T-helper 1 cell (primary cell): ENCODE measurements at places on chromosomes 11 and 22.

DNA sequence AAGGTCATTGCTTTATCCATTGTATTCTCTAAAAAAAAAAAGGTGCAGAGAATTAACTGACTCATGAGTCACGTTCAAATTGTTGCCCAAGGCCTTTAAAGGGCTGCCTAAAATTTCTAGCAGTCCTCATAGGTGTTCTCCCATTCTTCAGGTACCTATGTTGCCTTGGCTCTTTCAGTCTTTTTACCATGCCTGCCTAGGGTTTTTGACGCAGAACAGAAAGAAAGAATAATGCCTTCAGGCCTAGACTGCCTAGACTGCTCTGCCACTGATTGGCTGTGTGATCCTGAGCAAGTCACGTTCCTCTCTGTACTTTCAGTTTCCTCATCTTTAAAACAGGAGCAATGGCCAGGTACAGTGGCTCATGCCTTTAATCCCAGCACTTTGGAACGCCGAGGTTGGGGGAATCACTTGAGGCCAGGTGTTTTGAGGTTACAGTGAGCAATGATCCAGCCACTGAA, 21.5 kb downstream of the CTSC start:
- DNase-seq, result no peak

GRCh38 chr11:94449029-94449428, 44.6 kb downstream of the MRE11 start:
- no peak for DNase-seq

GRCh38 chr11:20197881-20198280, 37.6 kb upstream of the DBX1 start:
- no peak for DNase-seq

GRCh38 chr11:67382276-67383136, 9.1 kb upstream of the CLCF1 start:
- DNase-seq, result peak; percentile 75

DNA sequence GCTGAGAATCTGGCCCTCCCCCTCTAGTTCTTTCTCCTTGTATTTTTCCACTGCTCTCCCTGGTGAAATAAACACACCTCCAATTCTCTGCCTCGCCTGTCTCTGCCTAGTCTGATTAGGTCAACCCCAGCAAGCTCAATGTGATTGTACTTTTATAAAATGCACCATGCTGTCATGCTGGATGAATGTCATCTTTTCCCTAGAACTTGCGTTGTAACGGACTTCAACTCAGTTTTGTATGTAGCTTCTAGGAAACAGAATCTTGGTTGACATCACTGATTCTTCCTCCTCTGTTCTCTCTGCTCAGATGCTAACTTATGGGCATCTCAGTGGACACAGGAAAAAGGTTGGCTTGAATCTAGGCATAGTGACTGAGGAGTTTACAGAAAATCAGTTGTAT, 261.9 kb upstream of the ISX start:
- DNase-seq, result no peak

GRCh38 chr11:101336858-101337257, 207.2 kb upstream of the PGR start:
- no peak for DNase-seq

DNA sequence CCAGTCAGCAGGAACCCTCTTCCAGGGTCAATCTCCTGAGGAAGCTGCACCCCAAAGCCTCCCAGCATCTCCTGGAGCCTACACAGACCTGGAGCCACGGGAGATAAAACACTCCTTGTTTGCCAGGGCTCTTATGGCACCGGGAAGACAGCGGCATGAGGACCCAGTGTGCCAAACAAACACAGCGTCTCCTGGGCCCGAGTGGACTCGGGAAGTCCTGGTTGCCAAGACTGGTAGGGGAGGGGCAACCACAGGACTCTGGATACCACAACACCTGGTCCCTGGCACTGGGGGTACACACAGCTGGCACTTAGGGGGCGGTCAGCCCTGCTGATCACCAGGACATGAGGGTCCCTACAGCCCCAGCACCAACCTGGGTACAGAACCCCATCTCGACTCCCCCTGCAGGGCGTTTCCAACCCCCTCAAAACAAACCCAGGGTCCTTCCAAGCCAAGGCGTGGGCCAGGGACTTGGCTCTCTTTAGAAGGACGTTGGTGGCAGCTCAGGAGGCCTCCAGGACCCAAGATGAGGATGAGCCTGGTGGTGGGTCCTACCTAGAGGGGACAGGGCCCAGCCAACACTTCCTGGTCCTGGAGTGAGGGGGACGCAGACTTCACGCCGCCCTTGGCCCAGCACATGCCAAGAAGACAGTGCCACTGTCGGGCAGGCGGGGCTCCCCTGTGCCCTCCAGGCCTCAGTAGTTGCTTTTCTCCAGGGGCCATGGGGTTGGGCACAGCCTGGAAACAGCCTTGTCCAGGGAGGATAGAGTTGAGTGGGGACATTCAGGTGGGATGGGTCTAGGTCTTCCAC, 85.0 kb downstream of the CELSR1 start:
- DNase-seq, result no peak

- no peak for DNase-seq
Observed at GRCh38 chr11:78808923-78809322, 234.3 kb upstream of the NARS2 start.

DNA sequence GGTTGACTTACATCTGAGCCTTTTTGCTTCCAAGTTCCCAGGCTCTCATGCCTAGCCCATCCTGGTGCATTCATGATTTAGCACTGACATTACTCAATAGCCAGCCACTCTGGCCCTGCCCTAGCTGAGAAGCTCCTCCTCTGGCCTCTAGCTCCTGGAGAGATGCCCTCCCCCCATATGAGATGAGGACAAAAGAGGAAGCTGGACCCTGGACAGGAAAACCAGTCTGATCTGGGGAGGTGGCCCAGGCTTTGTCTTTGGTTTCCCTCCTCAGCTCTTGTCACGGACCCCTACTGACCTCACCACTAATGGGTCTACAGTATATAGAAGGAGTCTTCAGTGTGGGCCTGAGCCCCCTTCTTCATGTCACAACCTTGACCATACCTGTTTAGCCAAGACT, 3.0 kb downstream of the RHOG start:
- no peak for DNase-seq

DNA sequence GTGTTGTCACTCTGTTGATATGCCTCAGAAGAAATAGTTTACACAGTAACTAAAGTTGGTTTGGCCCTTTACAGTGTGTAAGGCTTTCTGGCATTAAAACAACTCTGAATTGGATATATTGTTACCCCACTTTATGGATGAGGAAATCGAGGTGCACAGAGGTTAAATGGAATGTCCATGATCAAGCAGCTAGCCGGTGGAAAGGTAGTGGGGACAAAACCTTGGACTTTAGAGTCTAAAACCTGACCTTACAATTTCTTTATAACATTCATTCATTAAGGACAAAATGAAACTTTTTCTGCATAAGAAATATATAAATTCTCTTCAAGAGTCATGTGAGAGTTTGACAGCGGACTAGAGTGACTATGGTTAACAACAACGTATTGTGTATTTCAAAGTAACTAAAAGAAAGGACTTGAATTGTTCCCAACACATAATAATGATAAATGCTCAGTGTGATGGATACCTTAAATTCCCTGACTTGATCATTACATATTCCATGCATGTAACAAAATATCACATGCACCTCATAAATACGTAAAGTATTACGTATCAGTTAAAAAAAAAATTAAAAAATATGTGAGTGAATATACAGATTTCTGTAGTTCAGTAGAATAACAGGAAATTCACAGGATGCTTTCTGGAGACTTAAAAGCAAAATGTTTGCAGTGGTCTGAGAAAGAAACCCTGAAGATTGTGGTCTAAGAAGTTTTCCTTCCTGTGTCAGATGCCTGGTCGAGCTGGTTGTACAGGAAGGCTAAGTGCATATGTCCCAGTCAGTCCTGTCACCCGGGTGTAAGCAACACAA, 51.0 kb downstream of the TEAD1 start:
- no peak for DNase-seq

- DNase-seq, result no peak
Observed at GRCh38 chr22:28019881-28020861, 101.1 kb upstream of the PITPNB start.

DNA sequence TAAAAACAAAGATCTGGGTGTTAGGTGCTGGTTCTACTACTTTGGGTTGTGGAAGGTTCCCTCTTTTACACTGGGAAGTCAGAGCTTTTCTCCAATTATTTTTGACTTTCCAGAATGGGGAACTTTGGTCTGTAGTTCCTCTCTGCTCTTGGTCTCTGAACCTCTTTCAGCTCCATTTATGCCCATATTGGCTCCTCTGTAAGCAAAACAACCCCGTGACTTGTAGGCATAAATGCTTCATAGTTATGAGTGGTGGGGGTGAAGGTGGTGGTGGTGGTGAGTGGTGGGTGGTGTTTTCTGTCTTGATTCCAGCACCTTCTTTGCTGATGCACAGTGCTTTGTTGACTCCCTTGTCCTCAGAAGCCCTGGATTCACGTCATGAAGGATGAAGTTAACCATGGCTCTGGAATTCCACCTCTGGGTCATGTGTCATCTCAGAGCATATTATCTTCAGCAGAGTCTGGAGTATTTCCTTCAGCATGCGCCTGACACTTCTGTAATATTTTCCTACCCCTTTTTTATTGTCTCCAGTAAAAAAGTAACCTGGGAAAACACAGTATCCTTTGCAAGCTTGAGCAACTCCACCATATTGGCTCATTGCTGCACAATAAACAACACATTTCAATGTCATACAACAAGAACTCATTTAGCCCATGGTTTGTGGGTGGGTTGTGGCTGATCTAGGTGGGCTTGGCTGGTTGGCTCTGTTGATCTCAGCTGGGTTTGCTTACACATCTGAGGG, 24.1 kb upstream of the GRK3 start:
- no peak for DNase-seq

GRCh38 chr22:29071261-29072045, 1.4 kb upstream of the KREMEN1 start:
- peak; percentile 31 for DNase-seq

DNA sequence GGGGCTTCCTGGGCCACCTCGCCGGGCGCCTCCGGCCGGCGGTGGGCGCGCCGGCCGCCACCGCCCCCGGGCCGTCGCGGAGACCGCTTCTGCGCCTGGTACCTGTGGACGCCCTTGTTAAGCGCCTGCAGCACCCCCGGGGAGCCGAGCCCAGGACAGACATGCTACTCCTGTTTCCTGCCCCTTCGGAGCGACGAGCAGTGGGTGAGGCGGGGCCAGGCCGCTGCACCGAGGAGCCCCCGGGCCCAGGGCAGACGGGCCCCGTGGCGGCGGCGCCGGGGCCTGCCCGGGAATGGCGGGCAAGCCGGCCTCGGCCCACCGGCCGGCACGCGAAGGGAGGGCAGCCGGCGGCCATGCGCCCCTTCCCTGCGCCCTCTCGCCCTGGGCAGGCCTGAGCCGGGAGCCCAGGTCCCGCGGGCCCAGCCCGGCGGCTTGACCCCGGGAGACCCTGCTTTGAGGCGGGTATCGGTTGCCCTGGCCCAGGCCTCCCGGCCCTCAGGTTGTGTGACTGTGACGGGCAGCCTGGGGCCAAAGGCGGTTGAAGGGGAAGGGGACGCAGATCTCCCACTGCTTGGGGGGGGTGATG, 789 bp upstream of the KDM2A start:
- DNase-seq, result peak; percentile 49

GRCh38 chr11:2102132-2102882, 36.9 kb downstream of the IGF2 start:
- DNase-seq, result no peak

- DNase-seq, result no peak
Observed at GRCh38 chr11:70601861-70602538, 203.7 kb downstream of the CTTN start.

DNA sequence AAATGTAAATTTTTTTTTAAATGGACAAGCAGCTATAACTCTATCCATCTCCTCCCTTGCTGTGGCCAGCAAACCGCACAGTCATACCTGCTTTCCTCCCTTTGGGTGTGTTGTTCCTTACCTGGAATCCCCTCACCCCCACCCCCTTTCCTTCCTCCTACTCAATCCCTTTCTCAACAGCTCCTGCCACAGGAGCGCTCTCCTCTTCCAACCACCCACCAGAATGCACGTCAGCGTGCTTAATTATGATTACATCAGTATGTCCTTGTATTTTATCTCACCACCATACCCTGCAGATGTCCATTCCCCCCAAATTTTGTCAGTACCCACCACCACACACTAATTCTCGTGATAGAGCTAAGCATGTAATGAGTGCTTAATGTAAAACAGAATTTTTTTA, 60.9 kb upstream of the LMO2 start:
- DNase-seq, result no peak

DNA sequence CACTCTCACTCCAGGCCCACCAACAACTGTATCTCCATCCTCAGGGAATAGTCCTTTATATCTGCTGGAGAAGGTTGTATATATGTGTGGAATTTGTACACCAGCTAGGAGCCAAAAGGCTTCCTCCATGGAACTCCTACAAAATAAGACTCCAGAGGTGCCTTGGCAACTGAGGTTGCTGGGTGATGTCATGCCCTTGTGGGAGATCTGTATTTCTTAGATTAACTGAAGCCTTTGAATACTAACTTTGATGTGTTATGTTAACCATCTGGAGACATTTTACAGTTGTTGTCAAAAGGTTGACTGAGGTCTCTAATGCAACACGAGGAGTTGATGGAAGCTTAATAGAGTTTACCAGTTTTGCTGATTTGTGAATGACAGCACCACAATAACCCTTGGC, 139.5 kb upstream of the TTC12 start:
- DNase-seq, result no peak

DNA sequence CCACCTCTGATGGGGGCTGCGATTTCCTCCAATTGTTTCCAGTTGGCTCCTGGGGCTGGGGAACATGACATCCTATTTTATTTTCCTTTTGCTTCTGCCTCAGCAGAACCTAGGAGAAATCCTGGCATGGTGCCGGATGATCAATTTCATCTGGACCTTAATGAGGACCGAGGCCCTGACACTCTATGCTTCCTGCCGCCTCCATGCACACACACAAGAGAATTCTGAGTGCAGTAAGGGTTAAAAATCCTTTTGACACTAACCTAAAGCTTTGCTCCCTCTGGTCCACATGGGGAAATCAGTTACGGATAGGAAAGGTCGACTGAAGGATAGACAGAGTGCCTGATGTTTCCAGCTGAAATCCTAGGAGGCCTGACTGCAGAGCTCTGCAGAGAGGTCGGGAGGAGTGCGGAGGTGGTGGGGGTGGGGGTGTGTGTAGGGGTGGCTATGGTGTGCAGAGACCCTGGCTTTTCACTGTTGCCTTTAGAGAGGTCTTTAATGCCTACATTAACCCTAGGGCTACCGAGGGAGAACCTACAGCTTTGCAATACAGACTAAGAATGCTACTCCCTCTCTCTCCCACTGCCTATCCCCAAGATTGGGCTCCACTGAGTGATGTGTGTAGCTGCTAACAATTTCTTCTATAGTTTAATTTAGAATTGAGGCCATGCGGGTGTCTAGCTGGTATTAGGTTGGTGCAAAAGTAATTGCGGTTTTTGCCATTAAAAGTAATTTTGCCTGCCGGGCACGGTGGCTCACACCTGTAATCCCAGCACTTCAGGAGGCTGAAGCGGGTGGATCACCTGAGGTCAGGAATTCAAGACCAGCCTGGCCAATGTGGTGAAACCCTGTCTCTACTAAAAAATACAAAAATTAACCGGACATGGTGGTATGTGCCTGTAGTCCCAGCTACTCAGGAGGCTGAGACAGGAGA, 53.6 kb upstream of the INCENP start:
- DNase-seq, result no peak

DNA sequence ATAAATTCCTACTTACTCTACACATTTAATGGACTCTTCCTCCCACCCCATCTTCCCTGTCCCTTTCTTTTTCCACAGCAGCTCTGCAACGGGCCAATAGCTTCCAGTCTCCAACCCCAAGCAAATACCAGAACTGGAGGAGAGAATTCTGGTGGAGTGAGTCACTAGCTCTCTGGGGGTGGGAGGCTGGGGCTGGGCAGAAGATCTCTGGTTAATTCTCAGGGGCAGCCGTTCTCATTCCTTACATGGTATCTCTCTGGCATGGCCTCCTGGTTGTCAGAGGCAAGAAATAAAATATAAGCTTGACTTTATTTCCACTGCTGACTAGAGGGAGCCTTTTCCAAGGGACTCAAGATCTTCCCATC, 90.4 kb upstream of the PARVA start:
- no peak for DNase-seq
